ENCODE measurements at places on chromosomes 7 and 10.
A peak's percentile ranks its signal among the peaks of the same experiment; 100 is the strongest.

DNA sequence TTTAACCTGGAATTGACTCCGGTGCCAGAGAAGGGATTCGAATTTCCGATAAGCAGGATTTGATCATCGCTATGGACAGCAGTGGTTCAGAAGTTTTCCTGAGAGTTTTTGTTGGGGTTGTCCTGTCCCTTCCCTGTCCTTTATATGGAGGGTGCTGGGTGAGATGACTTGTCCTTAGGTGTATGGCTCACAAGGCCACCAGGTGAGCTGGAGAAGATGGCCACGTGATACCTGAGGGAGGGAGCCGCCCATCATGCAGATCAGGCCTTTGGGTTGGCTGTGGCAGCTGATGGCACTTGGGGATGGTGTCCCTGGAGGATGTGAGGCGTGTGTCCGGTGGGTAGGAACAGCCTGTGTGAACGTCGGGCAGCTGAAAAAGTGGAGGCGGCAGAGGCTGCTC is 187.7 kb downstream of the PTPN20 start:
- DNase-seq, result no peak

DNA sequence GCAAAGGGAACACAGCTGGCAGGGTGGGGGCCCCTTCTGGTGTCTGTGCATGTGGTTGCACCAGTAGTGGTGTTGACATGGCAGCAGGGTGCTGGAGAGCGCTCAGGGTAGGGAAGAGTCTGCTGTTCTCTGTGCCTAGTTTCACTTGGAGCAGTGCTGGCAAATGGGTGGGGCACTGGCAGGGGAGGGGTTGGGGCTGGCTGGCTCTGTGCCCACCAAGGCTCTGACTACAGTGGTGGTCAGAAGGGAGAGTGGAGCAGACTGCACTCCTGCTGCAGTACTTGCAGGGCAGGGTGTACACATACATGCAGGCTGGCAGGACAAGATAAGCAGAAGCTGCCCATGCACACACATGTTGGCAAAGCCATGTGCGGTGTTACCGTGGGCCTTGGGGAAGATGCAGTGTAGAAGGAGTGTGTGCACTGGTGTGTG is 18.2 kb downstream of the FAM25A start:
- DNase-seq, result no peak

DNA sequence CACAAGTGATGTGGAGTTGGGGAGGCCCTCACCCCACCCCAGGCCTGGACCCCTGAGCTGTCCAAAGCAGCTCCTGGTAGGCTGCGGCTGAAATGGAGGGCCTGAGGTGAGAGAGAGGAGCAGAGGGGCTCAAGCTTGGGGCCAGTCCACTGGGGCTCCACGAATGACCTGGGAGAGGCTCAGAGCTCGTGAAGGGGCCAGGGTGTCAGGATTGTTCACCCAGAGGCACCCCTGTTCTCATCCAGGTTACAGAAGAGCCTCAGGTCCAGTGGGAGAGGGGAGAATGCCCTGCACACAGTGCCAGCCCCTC is 102.2 kb upstream of the RET start:
- DNase-seq, result no peak

DNA sequence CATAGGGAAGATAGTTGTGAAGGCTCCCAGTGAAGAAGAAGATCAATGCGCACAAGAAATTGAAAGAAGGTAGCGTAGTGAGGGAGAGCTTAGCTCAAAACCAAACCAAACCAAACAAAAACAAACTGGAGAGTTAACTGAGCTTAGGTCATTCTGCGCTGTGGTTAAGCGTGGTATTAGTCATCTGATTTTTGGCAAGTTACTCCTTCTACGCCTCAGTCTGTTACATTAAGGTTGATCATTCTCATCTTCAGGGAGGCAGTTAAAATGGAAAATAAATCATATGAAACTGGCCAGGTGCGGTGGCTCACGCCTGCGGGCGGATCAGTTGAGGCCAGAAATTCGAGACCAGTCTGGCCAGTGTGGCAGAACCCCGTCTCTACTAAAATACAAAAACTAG is 259.7 kb downstream of the EXOC4 start:
- DNase-seq, result peak; percentile 96

- no peak for DNase-seq
Observed at GRCh38 chr10:104043854-104044253, 41.8 kb downstream of the COL17A1 start.

- DNase-seq, result no peak
Observed at GRCh38 chr10:129621693-129622092, 154.7 kb downstream of the MGMT start.

DNA sequence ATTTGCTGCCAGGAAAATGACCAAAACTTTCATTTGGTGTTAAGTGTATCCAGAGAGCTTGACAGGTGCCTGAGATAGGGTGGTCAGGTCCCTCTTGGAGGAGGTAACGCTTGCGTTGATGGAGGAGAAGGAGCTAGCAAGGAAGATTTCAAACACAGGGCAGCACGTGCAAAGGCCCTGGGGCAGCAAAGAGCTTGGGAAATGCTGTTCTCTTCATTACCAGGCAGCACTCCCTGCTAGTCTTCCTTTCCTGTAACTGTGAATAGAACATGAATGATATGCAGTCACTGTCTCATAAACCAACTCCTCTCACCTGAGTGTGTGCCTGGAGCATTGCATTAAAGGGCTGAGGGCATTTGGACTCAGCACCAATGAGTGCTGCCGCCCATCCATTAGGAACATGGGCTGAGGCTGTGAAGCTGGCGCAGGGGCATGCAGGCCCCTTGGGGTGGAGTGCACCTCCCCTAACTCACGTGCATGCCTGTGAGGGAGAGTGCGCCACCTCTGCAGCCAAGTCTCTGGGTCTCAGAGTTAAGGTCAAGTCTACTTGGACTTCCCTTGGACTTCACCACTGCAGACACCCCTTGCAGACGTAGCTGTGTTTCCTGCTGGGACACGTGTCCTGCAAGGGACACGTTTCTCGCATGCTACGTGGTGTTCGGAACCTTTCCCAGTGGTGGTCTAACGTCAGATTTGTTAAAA is 136.8 kb downstream of the PAXIP1 start:
- no peak for DNase-seq

- DNase-seq, result no peak
Observed at GRCh38 chr7:38339953-38340819, 66.8 kb upstream of the TARP start.

GRCh38 chr7:98217623-98218582 is 6.7 kb downstream of the BHLHA15 start:
- no peak for DNase-seq

Measured in Daoy (cell line).